Left renal pelvis (tissue), 4 donors: ENCODE measurements at places on chromosomes 6 and 20.

GRCh38 chr6:77205936-77206335, 257.4 kb downstream of the HTR1B start:
- DNase-seq = no peak

- no peak for DNase-seq
Observed at GRCh38 chr6:148678682-148679081, 68.1 kb upstream of the UST start.

GRCh38 chr20:22449188-22449973, 135.0 kb downstream of the FOXA2 start:
- DNase-seq = no peak

DNA sequence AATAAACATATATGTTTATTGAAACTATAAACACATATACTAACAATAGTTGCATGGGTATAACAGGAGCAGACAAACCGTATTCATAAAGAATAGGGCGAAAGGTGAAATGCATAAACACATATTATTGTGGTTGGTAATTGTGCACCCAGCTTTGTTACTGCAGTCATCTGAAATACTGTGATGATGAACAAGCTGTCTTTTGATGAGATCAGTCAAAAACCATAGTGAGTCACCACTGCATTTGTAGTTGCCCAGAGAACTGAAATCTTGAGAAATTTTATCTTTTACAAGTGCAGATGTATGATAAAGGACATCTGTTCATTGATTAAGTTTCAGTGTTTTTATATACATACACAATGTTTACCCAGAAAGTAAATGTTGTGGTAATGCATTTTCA, 133.7 kb downstream of the MYO6 start:
- no peak for DNase-seq

GRCh38 chr20:5331340-5331739, 14.6 kb upstream of the PROKR2 start:
- no peak for DNase-seq

GRCh38 chr20:60113024-60113724, 155.0 kb downstream of the CDH26 start:
- DNase-seq = no peak

DNA sequence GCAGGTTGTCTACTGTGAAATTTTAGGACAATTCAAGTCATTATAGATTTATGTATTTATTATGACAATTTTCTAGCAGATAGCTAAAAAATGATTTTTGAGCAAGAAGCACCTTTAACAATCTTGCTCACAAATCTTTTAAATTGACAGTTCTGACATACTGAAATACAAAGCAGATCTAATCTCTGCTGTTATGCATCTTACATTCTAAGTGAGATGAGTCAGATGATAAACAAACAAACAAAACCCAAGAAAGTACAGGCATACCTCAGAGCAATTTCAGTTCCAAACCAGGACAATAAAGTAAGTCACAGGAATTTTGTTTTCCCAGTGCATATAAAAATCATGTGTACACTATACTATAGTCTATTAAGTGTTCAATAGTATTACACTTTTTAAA, 430.7 kb upstream of the PTCHD4 start:
- DNase-seq = no peak

DNA sequence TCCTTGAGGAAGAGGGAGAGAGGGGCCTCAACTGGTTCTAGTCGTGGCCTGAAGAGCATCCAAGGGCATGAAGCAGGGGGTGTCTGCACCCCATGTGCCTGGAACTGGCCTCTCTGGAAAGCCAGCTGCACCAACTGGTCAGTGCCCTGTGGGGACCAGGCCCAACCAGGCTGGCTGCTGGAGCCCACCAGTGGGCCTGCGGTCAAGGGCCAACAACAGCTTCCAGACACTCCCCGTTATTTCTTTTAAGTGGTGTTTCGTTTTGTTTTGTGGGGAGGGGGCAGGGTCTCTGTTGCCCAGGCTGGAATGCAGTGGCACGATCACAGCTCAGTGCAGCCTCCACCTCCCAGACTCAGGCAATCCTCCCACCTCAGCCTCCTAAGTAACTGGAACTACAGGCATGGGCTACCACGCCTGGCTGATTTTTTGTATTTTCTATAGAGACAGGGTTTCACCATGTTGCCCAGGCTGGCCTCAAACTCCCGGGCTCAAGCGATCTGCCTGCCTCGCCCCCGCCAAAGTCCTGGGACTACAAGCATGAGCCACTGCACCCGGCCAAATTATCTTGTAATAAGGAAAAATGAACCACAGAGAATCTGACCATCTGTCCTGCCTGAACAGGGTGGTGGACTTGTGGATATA, 11.9 kb upstream of the C20orf144 start:
- DNase-seq = no peak

DNA sequence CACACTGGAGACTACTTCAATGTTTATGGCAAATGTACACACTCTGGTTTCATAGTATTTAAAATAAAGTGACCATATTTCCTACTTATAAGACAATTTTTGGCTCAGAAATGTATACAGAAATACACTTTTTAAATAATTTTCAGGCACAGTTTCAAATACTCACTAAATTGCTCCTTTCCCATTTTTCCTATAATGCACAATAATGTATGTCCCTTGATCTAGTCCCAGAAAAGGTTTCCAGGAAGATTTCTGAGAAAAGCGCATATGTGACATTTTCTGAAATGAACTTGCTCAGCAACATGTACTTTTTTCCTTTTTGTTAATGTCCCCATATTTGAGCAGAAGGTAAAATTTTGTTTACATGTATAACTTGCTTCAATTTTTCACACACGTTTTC, 591.4 kb downstream of the CD109 start:
- DNase-seq = no peak

GRCh38 chr20:51019656-51020592, 3.0 kb downstream of the KCNG1 start:
- no peak for DNase-seq

DNA sequence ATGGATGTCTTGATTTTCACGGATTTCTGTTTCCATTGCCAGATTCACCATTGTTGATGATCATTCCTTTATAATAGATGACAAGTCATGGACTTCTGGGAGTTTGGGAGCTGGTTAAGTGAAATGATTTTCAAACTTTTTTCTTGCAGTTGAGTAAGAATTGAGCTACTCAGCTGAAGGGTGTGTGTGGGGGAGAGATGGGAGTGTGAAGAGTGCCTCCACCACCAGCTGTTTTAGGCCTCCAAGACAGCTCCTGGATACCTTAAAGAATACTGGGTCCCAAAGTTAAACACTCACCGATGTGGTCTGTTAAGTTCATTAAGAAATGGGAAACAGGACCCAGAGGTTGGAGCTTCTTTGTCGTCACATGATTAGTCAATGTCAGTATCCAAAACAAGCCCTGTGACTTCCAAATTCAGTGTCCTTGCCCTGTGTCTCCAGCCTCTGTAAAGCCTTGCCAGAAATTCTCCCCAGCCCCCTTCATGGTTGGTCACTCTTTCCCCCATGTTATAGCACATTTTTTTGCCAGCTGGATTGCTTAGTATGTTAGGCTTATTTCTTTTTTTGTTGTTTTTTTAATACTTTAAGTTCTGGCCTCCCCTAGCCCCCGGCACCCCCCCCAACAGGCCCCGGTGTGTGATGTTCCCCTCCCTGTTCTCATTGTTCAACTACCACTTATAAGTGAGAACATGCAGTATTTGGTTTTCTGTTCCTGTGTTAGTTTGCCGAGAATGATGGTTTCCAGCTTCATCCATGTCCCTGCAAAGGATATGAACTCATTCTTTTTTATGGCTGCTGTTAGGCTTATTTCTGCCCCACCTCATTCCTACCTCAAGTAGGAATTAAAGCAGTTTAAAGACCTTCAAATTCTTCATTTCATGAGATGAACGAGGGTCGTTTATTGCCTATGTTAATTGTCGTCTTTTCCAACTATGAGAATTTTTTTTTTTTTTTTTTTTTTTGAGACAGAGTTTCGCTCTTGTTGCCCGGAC, 26.9 kb downstream of the BICRAL start:
- no peak for DNase-seq

DNA sequence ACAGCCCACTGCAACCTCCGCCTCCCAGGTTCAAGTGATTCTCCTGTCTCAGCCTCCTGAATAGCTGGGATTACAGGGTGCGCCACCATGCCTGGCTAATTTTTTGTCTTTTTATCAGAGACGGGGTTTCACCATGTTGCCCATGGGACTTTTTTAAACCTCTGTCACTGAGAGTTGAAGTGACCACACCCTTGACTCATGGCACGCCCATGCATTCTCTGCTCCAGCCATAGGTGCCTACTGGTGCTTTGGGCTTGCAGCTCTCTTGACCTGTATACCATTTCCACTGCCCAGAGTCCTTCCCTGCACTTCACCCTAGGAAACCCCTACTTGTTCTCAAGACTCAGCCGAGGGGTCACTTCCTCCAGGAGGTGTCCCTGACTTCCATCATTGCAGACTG, 2.4 kb upstream of the SCRT2 start:
- no peak for DNase-seq

DNA sequence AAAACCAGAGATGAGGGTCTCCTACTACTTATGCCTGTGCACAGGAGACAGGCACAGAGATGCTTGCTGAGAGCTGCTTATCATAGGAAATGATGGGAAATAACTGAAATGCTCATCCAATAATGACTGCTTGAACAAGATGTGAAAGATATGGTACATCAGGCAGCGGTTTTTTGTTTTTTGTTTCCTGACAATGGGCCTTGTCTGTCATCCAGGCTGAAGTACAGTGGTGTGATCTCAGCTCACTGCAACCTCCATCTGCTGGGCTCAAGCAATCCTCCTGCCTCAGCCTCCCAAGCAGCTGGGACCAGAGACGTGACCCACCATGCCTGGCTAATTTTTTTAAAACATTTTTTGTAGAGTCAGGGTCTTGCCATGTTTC, 1.2 kb upstream of the RIPOR3 start:
- no peak for DNase-seq

GRCh38 chr6:147220345-147220744, 16.1 kb downstream of the STXBP5 start:
- DNase-seq = no peak

GRCh38 chr6:111210194-111210728, 123.0 kb downstream of the SLC16A10 start:
- DNase-seq = peak; percentile 40

GRCh38 chr6:106512048-106512967, 117.0 kb downstream of the RTN4IP1 start:
- no peak for DNase-seq

GRCh38 chr20:58209652-58210397, 18.6 kb downstream of the ANKRD60 start:
- peak; percentile 46 for DNase-seq

- no peak for DNase-seq
Observed at GRCh38 chr20:44730441-44730840, 15.2 kb upstream of the KCNK15 start.

- DNase-seq = no peak
Observed at GRCh38 chr20:50554694-50555579, 44.8 kb downstream of the PTPN1 start.

DNA sequence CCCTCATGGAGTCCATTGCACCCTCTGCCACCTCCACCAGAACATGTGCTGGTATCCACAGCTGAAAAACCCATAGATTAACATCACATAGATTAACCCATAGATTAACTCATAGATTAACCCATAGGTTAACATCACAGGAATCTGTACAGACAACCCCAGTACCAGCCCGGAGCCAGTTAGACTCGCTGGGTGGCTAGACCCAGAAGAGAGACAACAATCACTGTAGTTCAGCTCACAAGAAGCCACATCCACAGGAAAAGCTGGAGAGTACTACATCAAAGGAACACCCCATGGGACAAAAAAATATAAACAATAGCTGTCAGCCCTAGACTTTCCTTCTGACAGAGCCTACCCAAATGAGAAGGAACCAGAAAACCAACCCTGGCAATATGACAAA, 25.1 kb downstream of the SERPINB9 start:
- DNase-seq = no peak

- no peak for DNase-seq
Observed at GRCh38 chr20:61373956-61374545, 122.0 kb downstream of the CDH4 start.

- DNase-seq = no peak
Observed at GRCh38 chr6:85403331-85404015, 46.4 kb upstream of the NT5E start.

GRCh38 chr20:11918981-11919380, 1.3 kb downstream of the BTBD3 start:
- DNase-seq = no peak

- no peak for DNase-seq
Observed at GRCh38 chr6:155319902-155320301, 5.6 kb upstream of the TFB1M start.

DNA sequence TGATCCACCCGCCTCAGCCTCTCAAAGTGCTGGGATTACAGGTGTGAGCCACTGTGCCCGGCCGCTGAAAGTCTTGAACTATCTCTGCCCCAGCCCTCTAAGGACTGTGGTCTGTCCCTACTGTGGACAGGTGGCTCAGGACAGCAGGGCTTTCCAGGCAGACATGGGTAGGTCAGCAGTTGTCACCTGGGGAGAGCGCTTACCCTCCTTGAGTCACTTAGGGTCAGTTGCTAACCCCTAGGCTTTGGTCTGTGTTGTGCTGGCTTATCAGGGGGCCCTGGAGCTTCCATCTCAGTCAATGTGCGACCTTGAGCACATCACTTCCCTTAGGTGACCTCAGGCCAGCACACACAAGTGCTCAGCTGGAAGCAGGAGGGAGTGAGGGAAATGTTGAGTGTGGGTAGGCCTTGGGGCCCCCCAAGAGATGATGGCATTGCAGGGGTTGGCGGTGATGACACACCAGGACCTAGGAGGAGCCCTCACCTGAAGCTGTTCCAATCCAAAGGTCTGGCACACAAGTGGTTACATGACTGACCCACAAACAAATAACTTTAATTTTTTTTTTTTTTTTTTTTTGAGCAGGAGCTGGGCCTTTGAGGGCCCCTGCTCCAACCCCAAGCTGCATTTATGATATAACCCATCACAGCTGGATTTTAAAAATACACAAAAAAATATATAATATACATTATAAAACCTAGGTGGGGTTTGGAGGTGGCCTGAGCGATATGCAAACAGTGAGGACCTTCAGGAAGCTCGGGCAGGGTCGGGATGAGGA, 5.1 kb downstream of the RPL10A start:
- DNase-seq = no peak

DNA sequence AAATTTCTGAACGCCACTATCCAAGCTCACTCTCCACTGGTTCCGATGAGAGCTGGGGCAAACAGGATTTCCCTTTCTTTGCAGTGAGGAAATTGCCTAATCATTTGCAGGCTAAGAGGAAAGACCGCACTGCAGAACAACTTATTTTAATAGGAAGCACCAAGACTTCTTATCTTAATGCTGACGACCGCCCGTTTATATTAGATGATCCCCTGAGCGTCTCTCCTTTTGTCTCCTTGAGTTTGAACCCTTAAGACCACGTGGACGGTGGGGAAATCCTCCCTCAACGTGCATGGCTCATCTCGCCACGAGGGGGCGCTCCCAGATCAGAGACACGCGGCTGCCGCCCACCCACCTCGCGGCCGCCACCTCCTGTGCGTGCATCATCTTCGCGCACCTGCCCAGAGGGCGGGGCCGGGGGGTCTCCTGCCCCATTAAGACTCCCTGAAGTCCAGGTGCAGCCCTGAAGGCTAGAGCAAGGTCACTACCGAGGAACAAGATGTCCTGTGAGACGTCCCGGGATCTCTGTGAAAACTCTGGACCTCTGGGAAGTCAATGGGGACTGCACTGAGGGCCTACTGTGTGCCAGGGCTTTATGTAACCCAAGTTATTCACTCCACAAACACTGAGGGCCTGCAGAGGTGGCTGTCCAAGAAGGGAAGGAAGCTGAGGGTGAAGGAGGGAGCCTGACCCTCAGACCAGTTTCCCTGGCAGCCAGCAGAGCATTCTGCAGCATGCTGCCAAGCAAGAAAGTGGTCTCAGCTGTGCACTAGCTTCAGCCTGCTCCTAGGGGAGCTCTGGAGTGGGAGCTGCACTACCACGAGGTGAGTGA, 28.1 kb downstream of the PDYN start:
- peak; percentile 55 for DNase-seq
